ENCODE measurements at places on chromosomes 13 and 19.

- DNase-seq = no peak
Measured at GRCh38 chr13:84867246-84867645, 932.0 kb downstream of the SLITRK6 start.

- DNase-seq = no peak
Measured at GRCh38 chr13:107025991-107026390, 458.1 kb upstream of the ARGLU1 start.

DNA sequence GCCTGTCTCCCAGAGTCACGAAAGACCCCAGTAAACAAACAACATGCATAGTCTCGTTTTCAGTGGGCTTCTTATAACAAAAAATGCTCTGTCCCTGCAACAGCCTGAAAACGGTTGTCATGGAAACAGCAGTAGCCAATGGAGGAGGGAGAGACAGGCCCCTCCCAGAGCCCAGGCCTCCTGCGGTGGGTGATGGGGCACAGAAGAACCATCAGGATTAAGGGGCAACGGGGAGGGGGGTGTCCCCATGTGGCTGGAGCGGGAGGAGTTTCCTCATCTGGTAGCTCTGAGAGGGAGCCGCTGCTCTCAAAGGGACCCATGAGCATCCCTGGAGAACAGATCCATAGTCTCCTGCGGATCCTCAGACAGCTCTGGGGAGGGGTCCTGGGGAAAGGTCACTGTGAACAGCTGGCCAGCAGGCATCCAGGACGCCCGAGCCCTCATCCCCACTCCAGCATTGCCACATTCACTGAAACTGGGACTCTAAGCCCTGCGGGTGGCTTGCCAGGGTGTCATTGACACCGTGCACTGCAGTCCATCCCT lies 37.5 kb upstream of the PNMA8B start:
- DNase-seq = peak; percentile 76

GRCh38 chr19:1057176-1057855 lies 9.7 kb upstream of the ARHGAP45 start:
- no peak for DNase-seq

GRCh38 chr13:99270518-99270917 lies 12.3 kb upstream of the GPR18 start:
- DNase-seq = no peak

DNA sequence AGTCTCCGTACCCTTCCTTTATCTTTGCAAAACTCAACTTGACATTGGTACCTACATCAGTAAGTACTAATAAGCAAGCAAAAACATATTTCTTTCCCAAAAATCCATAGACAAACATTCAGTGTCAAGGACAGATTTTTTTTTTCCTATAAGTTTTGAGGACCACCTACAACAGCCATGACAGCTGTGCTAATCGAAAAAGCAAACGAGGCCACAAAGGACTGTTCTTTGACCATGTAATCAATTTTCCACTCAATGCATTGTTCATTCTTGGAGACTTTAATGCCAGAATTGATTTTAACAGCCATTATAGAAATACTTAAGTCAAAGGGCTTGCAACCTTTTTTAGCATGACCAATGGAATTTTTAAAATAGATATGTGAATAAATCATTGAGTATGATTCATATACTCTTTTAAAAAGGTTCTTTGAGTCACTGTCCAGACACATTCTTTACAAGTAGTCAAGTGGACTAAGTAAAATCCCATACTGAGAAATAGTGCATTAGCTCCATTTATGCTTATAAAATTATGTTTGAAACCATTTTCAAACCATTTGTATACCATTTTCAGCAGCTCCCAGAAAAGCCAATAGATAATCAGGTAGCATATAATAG lies 323.9 kb downstream of the MZT1 start:
- DNase-seq = no peak

DNA sequence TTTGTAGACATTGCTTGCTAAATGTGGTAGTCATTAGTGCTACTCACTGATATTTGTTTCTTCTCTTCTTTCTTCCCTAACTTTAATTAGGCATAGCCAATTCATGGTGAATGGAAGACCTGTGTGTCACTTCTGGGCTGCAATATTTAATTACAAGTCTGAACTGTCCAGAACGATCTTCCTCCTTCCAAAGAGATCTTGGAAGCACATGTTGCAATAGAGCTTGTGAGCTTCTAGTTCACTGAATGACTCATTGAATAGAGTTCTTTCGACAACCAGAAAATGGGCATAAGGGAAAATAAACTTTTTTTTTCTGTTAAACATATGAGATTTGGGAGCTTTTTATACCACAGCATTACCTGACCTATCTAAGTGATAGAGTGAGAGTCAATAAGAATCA lies 1264.6 kb downstream of the PCDH9 start:
- DNase-seq = no peak

GRCh38 chr13:71576571-71576970 lies 290.4 kb downstream of the DACH1 start:
- DNase-seq = no peak

- no peak for DNase-seq
Measured at GRCh38 chr13:77139306-77139705, 112.3 kb upstream of the FBXL3 start.

DNA sequence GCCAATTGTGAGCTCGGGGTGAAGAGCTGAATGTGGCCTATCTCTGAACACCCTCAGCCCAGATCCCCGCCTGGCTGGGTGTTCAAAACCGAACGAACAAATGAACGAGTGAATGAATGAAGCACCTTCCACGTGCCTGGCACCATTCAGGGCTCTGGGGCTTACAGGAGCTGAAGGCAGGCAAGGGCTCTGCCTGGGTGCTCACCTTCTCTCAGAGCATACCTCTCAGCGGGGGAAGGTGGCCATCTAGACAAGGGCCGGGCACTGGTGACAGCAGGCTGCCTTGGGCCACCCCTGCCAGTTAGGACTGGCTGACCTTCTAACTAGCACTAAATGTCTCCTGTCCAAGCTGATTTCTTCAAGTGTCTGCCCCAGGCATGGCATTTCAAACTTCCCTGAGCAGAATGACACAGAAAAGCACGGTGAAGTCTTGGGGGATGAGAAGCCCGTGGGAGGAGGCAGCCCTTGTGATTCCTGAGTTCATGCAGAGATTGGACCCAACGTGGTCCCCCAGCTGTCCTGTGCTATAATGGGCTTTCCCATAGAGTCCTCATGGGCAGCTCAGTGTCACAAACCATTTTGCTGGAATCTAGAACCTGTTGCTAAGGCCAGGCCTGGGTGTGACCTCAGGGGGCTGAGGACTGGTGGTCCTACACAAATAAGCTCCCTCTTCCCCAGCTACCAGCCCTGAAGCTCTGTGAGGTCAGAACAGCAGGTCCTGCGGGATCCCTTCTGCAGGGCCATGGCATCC lies 27.9 kb upstream of the VSTM2B start:
- peak; percentile 34 for DNase-seq

- DNase-seq = peak; percentile 100
Measured at GRCh38 chr19:3762501-3763459, at the start of gene MRPL54. Gene MRPL54, plus strand, starts transcription at chr19:3762682. Its CDS starts 19 bp downstream, at chr19:3762701.

GRCh38 chr13:114131583-114132418 lies 622 bp downstream of the RASA3 start:
- peak; percentile 92 for DNase-seq

- no peak for DNase-seq
Measured at GRCh38 chr13:86579662-86580061, 780.4 kb upstream of the SLITRK6 start.

DNA sequence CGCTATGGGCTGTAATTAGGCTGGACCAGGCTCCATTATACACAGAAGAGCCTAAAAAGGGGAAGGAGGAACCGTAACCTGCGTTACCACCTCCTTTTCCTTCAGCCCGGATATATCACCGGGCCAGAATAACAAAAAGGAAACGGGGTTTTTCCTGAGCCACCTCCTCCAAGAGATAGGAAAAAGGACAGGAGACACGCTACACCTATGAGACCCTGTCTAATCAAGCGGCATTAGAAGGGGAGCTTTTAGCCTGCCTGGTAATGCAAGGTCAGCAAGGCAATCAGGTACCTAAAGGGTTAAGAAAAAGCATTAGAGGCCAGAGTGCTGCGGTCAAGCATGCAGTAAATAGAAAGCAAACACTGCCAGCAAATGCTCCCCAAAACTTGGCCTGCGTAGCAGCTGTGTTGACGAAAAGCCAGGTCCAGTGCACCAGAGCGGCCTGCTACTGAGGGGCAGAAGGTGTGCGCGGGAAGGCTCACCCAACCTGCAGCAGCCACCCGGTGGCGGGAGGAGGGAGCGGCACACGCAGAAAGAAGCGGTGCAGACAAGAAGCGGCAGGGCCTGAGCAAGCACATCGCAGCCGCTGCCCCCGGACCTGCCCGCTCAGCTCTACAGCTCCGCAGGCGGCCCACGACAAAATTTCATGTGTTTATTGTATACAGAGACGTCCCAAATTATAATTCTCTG lies 1466.1 kb downstream of the UQCRFS1 start:
- DNase-seq = peak; percentile 71

DNA sequence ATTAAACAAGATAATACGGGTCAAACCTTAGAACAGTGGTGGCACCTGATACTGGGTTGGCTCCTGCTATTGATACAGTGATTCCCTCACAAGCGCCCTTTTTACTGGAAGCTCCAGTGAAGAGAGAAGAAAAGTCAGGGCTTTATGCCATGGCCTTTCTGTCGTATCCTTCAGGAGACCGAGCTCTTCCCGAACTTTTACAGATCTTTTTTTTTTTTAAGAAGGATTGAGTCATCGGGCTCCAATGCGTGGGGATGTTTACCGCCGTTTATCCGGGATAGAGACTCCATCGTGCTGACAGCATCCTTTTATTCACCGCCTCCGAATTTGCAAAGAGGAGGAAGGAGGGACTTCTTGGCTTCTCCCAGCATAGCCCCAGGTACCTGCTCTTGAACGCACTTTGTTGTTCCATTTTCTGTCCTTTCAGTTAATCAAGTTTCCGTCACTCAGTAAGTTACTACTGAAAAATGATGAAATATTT lies 574 bp downstream of the ZNF227 start:
- peak; percentile 47 for DNase-seq

DNA sequence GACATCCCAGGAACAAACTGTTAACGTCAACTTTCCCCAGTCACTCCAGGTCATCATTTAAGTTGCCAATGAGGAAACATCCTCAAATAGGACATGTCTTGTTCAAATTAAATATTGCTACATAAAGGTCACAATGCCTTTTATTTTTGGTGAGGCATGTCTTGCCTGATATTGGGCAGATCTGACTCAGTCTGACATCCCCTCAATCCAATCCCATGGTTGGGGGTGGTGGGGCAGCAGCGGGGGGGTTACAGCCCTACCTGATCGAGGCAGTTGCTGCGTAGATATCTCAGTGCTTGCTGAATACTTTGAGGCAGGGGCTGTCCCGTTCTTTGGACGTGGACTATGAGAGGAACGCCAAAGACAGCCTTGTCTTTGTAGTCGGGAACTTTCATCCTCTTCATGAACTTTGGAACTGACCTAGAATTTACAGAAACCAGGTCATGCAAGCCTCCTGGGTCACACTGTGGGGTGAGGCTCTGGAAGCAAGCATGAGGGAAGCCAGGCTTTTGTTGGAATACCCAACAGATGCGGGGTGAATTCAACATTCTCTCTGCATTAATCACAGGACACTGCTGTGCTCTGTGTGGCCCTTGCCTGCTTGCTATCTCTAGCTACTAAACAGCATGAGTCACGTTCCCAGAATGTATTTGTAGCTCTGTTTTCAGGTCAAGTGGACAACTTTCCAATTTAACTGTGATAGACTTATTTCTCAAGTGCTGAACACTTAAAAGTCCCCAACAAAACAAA lies 109.8 kb downstream of the KL start:
- DNase-seq = peak; percentile 56

DNA sequence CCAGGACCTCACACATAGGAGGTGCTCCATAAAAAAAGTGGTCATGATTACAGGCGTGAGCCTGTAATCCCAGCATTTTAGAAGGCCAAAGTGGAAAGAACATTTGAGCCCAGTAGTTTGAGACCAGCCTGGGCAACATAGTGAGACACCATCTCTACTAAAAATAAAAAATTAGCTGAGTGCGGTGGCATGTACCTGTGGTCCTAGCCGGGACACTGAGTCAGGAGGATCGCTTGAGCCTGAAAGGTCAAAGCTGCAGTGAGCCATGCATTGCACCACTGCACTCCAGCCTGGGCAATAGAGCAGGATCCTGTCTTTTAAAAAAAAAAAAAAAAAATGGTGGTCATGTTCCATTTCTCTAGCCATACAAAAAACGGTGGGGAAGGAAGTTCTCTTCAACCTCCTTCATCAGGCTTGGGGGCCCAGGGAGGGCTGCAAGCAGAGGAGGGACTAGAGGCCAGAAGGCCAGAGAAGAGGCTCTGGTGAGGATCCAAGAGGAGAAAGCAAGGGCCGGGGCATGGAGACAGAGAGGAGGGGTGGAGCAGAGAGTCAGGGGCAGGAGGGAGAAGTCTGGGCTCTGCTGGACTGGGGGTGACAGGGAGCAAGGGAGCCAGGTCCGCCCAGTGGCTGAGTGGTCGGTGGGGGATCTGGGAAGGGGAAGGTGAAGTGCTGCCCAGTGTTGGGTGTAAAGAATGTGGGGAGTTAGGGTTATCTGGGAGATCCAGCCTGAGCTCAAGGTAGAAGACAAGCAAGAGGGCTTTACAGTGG lies 8.9 kb downstream of the KASH5 start:
- DNase-seq = peak; percentile 40

- DNase-seq = peak; percentile 58
Measured at GRCh38 chr19:49781394-49781793, 14.6 kb downstream of the AP2A1 start.

- no peak for DNase-seq
Measured at GRCh38 chr13:93411186-93411680, 184.6 kb downstream of the GPC6 start.

- DNase-seq = peak; percentile 59
Measured at GRCh38 chr19:4234142-4234861, 5.0 kb downstream of the EBI3 start.

DNA sequence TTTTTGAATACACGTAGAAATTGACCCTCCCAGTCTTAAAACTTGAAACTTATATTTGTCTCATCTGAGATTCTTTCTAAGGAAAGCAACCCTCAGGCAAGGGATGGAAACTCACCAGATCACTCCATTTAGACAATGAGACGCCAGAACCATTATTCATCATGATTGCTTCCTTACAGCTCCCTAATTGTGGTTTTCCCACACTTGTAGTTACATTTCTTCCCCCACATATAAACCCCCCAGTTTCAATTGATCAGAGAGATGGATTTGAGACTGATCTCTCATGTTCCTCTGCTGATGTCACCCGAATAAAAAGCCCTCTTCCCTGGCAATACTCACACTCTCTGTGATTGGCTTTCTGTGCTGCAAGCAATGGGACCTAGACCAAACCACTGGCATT lies 197.9 kb upstream of the STARD13 start:
- no peak for DNase-seq

DNA sequence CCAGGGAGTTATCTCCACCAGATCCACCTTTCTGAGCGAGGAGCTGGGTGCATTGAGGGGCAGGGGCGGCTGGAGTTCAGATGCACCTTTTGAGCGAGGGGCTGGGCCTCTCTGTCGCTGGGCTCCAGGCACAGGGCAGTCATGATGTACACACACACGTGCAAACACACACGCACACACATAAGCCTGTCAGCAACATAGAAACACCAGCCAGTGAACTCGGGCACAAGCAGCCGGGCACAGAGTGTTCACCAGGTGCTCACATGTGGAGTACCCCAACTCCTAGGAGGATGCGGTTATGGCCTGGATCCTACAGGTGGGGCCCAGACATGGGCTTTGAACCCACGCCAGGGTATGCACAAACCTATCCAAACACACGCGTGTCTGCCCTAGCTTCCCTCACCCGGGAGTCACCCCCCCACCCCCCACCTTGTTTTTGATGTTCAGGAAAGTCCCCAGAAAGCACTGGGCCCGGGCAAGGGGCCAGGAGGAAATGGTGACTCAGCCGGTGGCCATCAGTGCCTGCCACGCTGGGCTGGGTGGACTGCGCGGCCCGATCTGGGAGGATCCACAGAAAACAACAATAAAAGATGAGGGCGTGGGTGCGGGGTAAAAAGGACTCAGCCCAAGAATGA lies 13.3 kb downstream of the ARRDC2 start:
- peak; percentile 46 for DNase-seq
